ENCODE measurements at places on chromosomes 3 and 15.

DNA sequence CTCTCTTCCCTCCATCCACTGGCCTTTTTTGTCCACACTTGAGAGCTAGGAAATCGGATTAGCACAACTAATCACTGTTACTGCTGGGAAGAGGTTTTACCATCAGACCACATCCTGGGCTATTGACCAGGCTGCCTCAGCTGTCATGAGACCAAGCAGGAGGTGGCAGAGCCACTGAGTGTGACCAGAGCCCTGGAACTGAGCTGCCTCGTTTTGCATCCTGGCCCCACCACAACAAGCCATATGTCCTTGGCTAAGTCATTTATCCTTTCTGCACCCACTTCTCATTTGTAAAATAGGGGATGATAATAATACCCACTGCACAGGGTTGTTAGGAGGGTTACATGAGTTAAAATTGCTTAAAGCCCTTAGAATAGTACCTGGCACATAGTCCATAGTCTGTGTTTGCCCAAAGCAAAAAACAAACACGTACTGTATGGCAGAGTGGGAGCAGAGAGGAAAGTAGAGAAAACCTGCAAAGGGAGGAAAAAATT lies 34.1 kb downstream of the TMEM158 start:
- DNase-seq: no peak

GRCh38 chr3:126851382-126851781 lies 131.5 kb upstream of the PLXNA1 start:
- DNase-seq: no peak

DNA sequence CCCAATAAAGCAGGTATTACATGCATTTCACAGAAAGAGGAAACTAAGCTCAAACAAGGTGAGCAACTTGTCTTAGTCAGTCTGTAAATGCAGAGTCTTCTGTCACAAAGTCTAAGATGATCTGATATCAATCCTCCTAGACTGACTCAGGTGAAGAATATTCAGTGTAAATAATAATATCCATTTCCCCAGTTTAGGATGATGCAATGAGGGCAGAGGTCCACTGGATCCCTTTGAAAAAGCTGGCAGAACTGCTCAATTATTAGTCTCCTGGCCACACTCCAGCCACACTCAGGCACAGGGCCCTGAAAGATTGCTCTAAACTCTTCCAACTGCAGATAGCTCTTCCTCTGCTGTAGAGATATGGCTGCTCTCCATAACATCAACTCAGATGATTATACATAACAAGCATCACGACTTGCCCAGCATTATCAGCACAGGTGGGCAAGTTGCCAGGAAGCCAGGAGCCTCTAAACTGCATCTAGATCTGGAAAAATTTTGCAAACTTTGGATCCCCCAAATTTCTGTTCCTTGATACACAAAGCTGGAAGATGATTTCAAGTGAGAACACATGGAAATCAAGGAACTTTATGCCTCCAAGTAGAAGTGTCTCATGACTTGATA lies 129.8 kb upstream of the CPNE4 start:
- no peak for DNase-seq

GRCh38 chr3:137988152-137988551 lies 21.8 kb upstream of the CLDN18 start:
- no peak for DNase-seq

GRCh38 chr3:15542614-15543013 lies 21.1 kb upstream of the COLQ start:
- DNase-seq: no peak

DNA sequence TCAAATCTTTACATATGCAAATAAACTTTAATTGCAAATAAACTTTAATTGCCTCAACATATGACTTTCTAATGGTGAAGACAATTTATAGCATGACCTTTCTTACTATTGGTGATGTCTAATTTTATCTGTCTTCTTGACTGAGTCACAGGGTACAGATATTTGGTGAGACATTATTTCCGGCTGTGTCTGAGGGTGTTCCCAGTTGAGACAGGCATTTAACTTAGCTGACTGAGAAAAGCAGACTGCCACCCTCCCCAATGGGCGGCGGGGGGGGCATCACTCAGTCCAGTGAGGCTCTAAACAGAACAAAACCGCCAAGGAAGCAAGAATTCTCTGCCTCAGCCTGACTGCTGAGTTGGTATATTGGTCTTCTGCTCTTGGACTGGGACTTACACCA lies 160.0 kb downstream of the TBL1XR1 start:
- no peak for DNase-seq

DNA sequence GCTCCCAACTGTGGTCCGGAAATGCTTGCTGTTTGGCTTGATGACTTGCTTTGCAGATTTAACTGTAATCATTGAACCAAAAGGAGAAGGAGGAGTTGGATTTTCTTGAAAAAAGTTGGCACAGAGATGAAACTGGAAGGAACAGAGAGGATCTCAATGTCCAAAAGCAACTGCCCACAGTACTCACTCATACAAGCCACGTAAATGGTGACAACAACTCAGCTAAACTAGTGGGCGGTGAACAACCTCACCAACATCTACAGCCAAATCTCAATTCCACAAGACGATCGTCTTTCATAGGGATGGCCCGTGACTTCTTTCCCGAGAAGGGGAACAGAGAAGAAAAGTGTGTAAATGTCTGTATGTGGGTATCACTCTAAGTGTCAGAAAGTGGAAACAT lies 48.1 kb downstream of the MYO5C start:
- no peak for DNase-seq

GRCh38 chr15:52652286-52652685 lies 26.9 kb downstream of the ATOSA start:
- DNase-seq: no peak

DNA sequence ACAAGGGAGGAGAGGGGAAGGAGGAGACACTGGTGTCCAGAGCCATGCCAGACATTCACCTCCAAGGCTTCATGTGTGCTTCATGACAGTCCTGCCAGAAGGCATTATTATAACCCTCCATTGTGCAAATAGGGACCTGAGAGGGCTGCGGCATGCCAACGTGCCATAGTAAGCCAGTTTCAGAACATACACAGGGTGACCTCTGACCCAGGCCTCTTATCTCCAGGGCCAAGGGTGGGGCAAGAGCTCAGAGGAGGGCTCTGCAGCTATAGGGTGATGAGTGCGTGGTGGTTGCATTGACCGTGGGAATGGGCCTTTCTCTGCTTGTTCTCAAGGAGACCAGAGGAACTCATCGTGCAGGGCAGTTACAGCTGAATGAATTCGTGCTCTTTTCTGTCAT lies 9.7 kb upstream of the ACSBG1 start:
- DNase-seq: no peak

DNA sequence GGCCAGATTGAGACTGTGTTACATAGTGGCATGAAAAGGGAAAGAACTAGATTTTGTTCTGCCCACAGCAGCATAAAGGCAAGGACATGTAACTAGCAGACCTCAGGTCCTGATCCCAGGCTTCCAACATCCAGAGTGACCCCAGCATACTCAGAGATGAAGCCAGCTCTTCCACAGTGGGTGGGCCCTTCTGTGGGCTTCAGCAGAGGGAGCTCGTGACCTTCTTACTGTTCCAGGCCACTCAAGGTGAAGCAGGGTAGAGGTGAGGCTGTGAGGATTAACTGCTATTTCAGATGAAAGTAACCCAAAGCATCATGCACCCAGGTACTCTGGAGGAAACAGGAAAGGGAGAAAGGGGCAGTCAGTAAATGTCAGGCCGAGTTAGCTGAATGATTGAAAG lies 905 bp upstream of the SLC24A1 start:
- no peak for DNase-seq

GRCh38 chr3:38555149-38555840 lies 59.2 kb downstream of the EXOG start:
- DNase-seq: no peak

GRCh38 chr15:23734862-23735261 lies 47.8 kb upstream of the NDN start:
- DNase-seq: no peak

DNA sequence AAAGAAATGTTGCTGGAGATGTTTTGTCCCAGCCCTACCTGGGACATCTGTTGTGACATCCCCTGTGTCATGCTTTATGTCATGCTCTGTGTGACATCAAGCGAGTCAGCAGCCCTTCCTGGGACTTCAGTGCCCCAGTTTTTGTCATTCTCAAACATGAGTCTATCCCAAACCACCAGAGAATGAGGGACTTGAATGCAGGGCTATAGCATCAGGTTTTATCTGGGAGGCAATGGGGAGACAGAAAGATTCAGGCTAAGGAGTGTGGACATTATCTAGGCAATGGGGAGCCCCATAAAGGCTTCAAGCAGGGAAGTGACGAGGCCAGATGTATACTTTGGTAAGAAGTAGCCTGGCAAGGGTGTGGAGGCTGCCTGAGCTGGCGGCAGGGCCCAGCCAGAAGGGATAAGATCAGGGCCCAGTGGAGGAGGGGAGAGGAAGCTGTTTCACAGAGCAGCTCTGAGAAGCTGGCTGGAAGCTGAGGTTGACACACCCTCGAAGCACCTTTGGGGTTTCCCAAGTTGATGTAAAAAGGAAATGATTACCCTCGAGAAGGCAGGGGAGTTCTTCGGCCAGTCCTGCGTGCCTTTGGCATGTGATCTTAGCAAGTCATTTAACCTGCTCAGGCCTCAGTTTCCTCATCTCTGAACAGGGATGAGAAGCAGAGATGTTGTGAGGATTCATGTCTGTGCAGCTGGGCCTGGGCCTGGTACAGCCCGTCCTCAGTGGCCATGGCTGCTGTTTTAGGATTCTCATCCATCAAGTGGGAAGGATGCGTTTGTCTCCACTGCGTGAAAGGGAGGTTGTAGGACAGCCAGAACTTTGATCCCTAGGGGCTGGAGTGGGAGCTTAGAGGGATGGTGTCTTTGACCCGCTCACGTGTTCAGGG lies 34.3 kb downstream of the IRAK2 start:
- no peak for DNase-seq

GRCh38 chr15:67550522-67550921 lies 8.0 kb downstream of the MAP2K5 start:
- no peak for DNase-seq

GRCh38 chr3:100696161-100696560 lies 13.1 kb upstream of the TFG start:
- DNase-seq: no peak

DNA sequence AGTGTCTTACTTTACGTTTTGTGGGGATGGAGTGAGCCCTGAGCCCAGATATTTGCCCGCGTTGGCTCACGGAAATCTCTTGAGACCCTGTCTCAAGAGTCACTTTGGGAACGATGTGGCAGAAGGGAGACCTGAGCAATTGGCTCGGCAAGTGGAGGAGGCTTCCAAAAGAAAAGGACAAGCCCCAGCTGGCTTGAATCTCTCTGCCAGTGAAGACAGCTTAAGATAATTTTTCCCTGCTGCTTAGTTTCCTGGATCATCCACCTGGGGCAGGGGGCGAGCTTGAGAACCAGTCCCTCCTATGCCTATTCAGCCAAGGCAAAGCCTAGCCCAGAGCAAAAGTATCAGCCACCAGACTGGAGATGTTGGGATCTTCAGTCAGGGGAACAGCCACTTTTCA lies 708 bp downstream of the SEC22A start:
- DNase-seq: no peak

GRCh38 chr3:32428092-32429068 lies 36.7 kb downstream of the CMTM7 start:
- no peak for DNase-seq

GRCh38 chr3:58251631-58252035 lies 14.0 kb downstream of the ABHD6 start:
- DNase-seq: no peak

- no peak for DNase-seq
Observed at GRCh38 chr3:168976969-168977368, 686.5 kb downstream of the MECOM start.

GRCh38 chr15:33871980-33872379 lies 96.3 kb upstream of the CHRM5 start:
- no peak for DNase-seq

DNA sequence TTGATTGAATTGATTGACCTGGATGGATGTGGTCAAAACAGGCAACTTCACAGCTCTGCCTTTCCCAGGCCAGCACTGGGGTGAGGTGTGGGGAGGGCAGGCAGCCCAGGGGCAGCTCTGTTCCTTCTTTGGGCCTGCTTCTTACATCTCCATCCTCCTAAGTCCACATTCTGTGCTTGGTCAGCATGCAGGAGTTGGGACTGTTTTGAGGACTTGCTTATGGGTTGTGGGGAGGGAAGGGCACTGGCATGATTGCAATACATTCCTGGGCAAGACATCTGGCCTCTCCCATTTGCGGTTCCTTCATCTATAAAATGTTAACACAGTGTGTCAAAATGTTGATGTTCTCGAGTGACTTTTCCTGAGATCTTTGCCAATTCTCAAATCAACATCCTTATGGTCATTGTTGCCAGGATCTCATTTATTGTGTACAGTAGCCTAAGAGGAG lies 84.1 kb downstream of the ST6GAL1 start:
- DNase-seq: no peak

DNA sequence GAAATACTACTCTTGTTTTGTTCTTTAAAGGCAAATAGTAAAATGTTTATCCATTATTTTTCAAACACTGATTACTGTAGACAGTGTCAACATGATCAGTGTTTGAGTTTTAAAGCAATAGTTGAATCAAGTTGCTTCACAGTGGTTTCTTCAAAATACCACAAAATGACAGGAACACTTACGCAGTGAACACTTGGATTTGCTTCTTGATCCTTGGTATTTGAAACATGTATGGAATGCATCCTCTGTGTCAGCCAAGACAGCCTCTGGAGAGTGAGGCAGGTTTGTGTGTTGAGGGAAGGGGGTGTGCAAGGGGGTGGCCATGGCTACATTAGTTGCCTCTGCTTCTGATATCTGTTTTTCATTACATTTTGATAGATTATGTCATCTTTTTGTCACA lies 413.0 kb downstream of the RBMS3 start:
- peak; percentile 72 for DNase-seq

DNA sequence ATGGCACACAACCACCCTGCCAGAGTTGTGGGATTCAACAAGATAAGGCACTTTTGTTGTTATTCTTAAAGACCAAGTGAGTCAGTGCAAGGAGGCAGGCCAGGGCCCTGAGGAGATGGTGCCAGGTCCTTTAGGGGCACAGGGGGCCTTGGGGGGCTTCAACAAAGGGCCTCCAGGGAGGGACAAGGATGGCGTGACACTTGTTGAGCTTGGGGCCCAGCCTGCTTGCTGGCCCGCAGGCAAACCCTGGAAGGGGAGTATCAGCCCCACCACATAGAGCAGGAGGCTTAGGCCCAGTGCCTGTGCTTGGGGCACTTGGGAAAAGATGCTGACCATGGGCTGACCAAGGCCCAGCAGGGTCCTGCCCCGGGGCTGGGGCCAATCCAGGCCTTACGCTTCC lies 5.5 kb downstream of the IQSEC1 start:
- no peak for DNase-seq

GRCh38 chr3:46609212-46609721 lies 3.1 kb upstream of the FAM240A start:
- no peak for DNase-seq

DNA sequence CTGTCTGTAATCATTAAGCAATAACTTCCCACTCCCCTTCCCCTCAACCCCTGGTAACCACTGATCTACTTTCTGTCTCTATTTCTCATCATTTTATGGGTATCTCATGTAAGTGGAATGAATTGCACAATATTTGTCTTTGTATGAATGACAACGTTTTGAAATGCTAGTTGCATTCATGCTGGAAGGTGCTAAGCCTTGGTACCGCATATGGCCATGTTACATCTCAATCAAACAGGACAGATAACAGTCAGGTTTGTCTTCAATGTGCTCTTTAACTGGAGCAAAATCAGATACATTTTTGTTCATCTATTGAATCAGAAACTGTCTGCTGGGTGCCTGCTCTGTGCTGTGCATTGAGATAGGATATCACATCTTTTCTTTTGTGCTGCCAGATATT lies 134.2 kb downstream of the AGBL1 start:
- DNase-seq: no peak

- no peak for DNase-seq
Observed at GRCh38 chr15:60386615-60387014, 11.2 kb downstream of the ANXA2 start.

- DNase-seq: no peak
Observed at GRCh38 chr3:38634111-38634510, 15.4 kb downstream of the SCN5A start.

Data from GM04504 (cell line).